ENCODE measurements at places on chromosomes 2 and 18.

- DNase-seq: no peak
Observed at GRCh38 chr2:153110486-153110885, 368.1 kb downstream of the RPRM start.

- peak; percentile 88 for DNase-seq
Observed at GRCh38 chr2:237700512-237701032, 73.2 kb downstream of the LRRFIP1 start.

- DNase-seq: peak; percentile 78
Observed at GRCh38 chr2:112821142-112821541, 15.4 kb downstream of the IL1B start.

- DNase-seq: peak; percentile 68
Observed at GRCh38 chr2:65436824-65437221, 4.4 kb upstream of the SPRED2 start.

DNA sequence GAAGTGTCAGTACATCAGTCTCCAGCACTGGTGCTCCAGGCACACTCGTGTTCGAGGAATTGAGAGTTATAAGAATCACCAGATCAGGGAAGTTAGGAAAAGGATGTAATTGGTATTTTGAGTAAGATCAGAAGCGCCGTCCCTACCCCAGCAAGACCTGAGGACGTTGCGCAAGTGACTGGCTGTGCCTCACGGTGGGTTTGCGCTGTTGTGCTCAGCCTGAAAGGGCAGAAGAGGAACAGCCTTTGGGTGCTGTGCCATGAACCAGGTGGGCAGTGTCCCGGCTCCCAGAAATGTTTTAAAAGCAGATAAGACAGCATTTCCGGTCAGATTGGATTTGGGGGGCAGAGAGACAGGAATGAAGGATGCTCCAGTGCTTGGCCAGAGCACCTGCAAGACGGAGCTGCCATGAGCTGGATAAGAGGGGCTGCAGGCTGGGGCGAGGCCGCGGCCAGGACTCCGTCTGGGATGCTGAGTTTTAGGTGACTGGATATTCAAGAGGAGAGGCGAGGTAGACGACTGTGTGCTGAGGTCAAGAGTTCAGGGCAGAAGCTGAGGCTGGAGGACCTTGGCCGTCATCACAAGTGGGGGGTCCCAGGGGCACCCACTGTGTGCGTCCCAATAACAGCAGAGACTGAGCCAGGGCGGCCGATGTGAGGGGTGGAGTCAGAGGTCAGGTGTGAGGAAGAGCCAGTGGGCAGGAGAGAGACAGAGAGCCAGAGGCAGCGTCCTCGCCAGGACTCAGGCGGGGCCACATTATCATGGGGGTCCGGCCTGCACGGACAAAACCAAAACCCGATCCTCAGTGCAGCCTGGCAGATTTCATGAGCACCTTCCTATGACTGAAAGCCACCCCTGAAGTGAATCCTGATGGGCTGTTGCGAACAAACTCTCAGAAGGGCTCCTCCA lies 77.7 kb upstream of the ALKAL2 start:
- no peak for DNase-seq

- DNase-seq: no peak
Observed at GRCh38 chr2:18209934-18210639, 331.6 kb downstream of the KCNS3 start.

DNA sequence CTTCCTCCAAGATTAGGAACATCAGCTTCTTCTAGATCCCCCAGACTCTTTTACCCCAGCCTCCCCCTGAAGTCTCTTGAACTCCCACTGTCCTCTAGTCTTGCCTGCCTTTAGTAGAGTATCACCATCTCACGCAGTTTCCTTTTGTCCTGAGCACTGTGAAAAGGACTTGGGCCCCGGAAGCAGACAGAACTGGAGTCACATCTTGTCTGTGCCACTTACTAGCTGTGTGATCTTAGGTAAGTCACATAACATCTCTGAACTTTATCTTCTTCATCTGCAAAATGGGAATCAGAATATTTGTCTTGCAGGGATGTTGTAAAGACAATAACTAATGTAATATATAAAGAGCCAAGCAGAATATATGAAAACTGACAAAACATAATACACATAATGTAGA lies 8.4 kb upstream of the TRABD2A start:
- DNase-seq: peak; percentile 50

GRCh38 chr2:237692601-237693290 lies 65.4 kb downstream of the LRRFIP1 start:
- peak; percentile 75 for DNase-seq

DNA sequence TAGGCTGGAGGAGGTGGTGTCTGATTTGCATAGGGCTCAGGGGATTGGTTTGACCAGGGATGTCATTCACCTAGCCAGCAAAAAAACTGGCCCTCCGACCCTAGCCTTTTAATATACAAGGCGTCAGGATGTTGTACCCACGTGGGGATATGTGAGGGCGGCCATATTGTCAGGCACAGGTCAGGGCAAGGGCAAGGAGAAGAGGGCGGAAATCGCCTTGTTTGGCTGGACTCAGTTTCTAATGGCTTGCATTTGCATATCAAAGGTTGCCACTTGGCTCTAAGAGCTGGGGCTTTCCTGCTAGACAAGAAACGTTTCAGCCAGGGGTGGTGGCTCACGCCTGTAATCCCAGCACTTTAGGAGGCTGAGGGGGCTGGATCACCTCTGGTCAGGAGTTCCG lies 24.9 kb upstream of the PDCL3 start:
- no peak for DNase-seq

- no peak for DNase-seq
Observed at GRCh38 chr2:133972786-133973185, 281.1 kb upstream of the MGAT5 start.

- DNase-seq: no peak
Observed at GRCh38 chr18:25140124-25140961, 211.6 kb downstream of the ZNF521 start.

GRCh38 chr2:117523267-117523666 lies 291.2 kb upstream of the DDX18 start:
- no peak for DNase-seq

- DNase-seq: no peak
Observed at GRCh38 chr2:171673905-171674304, 13.4 kb upstream of the DYNC1I2 start.

DNA sequence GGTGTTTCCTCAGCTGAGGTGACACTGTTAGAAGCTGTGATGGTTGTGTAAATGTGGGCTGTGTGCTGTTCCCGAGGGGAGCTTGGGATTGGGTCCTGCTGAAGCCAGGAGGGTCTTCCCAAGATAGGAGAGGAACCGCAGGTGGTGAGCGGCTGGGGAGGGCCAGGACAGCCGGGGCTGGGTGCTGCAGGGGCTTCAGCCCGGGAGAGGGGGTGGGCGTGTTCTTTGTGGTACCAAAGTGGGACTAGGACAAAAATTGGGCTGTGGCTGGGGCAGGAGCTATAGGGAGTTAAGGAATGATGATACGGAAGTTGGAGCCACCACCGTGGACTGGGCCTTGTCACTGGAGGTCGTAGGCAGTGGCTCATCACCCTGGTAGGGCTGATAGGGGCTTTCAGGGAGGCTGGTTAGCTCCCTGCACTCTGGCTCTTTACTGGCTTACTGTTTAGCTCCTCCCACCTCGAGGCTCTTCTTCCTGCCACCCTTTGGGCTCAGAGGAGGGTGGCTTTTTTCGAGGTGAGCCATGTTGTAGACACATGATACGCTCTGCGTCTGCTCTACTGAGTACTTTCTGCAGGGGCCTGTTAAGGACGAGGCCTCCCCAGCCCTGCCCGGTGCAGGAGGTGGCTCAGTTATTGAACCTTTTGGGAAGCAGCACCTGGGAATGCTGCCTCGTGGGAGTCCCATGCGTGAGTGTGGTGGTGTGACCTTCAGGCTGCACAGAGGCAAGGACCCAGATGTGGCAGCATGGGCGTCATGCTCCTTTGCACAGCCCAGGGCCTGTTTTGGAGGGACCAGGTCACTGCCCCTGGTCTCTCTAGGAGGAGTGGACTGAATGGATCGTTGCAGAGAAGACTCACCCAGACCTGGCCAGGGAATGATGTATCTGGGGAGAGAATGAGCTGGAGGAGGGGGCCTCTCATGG lies 21.6 kb downstream of the ASB1 start:
- no peak for DNase-seq

DNA sequence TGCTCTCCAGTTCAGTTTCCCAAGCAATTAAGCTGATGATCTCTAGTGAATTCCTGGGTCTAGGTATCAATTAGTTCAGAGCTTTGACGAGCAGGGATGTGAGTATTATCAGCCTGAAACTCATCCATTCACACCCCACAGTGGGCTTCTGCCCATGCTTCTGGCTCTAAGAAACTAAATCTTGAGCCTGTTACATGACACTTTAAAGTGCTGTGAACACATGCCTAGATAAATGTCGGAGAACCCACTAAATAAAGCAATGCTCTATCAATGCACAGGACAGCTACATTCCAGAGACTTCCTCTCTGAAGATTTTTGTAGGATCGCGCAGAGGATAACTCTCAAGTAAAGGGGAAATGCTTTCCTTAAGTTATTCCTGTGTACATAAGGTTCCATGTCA lies 356.5 kb upstream of the TNP1 start:
- no peak for DNase-seq

DNA sequence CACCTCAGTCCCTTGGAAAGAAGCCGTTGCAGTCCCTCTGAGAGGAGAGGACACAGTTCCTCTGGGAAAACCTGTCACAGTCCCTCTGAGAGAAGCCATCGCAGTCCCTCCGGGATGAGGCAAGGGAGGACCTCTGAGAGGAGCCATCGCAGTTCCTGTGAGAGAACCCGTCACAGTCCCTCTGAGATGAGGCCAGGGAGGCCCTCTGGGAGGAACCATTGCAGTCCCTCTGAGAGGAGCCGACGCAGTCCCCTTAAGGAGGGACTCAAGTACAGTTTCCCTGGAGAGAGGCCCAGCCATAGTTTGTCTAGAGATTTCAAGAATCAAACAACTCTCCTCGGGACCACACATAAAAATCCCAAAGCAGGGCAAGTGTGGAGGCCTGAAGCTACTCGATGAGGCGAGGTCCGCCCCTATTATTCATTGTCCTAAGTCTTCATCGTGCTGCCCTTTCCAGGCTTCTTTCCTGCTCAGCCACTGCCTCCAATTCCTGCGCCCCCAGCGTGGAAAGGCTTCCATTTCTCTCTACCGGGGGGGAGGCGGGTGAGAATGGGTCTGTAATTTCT lies 630 bp upstream of the ZNF512 start:
- no peak for DNase-seq

GRCh38 chr2:69790601-69790959 lies 38.9 kb upstream of the GMCL1 start:
- DNase-seq: no peak

GRCh38 chr2:165373278-165374010 lies 96.1 kb upstream of the CSRNP3 start:
- DNase-seq: no peak

GRCh38 chr2:240426845-240427721 lies 8.4 kb upstream of the GPC1 start:
- peak; percentile 51 for DNase-seq

- no peak for DNase-seq
Observed at GRCh38 chr18:36352384-36352783, 54.9 kb downstream of the FHOD3 start.

- no peak for DNase-seq
Observed at GRCh38 chr2:154740361-154740760, 41.9 kb downstream of the KCNJ3 start.

- no peak for DNase-seq
Observed at GRCh38 chr18:59049721-59050660, 89.7 kb upstream of the SEC11C start.

DNA sequence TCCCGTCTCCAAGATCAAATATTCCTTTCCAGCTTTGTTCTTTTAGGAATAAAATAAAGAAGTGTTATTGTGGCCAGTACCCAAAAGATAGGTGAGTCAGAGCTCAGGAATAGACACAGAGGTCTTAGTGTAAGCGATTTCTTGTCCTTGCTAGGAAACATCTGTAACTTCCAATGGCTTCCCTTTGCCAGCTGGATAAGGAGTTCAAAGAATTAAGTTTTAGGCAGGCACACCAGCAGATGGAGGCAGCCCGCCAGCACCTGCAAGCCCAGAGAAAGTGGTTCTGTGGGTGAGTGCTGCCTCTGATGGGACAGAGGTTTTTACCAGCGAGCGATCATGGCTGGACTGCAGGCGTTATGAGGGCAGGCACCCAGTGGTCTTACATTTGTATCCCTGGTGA lies 125.4 kb downstream of the MGAT5 start:
- DNase-seq: no peak

GRCh38 chr18:48552130-48552529 lies 13.3 kb downstream of the CTIF start:
- no peak for DNase-seq

DNA sequence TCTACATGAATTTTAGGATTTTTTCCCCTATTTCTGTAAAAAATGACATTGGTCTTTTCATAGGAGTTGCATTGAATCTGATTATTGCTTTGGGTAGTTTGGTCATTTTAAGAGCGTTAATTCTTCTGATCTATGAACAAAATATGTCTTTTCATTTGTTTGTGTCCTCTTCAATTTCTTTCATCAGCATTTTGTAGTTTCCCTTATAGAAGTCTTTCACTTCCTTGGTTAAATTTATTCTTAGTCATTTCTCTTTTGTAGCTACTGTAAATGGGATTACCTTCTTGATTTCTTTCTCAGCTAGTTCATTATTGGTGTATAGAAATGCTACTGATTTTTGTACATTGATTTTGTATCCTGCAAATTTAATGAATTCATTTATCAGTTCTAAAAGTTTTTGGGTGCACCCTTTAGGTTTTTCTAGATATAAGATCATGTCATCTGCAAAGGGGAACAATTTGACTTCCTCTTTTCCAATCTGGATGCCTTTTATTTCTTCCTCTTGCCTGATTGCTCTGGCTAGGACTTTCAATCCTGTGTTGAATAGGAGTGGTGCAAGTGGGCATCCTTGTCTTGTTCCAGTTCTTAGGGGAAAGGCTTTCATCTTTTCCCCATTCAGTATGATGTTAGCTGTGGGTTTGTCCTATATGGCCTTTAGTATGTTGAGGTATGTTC lies 36.6 kb upstream of the AAK1 start:
- no peak for DNase-seq

DNA sequence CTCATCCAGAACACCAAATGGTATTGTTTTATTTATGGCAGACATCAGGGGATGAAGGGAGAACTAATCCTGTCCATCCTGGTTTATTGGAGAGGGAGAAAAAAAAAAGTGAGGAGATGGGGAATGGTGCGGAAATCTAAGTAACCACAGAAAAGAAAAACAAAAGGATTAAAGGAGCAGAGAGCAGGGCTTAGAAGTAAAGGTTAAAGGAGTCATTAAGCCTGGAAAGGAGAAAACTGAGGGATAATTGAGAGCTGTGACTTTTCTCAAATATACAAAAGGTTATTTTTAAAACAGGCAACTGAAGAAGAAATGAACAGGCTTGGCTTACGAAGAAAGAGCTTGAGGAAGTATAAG lies 127.2 kb upstream of the PPP1CB start:
- no peak for DNase-seq

DNA sequence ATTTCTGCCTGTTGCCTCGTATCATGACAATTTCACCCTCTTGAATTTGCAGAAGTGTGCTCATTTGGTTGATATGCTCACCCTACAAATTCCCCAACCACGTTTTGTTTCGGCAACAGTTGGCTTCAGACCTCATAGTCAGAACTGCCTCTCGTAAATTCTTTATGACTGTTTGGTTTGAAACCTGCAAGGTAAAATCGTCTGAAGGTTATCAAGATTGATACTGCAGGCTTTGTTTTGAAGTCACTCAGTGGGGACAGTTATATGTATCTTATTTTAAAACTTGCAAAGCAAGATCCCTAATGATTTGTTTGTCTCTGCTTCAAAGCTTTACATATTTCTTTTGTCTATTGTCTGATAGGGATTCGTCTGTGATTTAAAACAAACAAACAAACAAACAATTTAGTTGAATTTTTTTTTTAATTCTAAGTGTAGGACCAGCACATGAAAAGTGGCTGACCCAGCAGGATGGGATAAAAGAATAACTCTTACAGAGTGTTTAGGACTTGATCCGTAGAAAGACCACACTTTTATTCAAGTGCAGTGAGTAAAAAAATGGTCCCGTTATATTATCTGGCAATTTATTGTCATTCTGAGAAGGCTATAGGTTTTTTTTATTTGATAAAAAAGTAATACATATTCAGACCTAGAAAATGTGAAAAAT lies 45.7 kb upstream of the MYCN start:
- no peak for DNase-seq

Measured in activated CD8-positive, alpha-beta memory T cell treated with anti-CD3 and anti-CD28 coated beads, Interleukin-2, amount 50 U/mL, for 48 hours (primary cell).